NCI-H1105 (cell line): ENCODE measurements at places on chromosomes 3 and 15.

- DNase-seq = no peak
Measured at GRCh38 chr3:58271901-58272501, 34.0 kb upstream of the RPP14 start.

GRCh38 chr3:11995120-11995519 lies 9.1 kb upstream of the SYN2 start:
- DNase-seq = peak; percentile 24

DNA sequence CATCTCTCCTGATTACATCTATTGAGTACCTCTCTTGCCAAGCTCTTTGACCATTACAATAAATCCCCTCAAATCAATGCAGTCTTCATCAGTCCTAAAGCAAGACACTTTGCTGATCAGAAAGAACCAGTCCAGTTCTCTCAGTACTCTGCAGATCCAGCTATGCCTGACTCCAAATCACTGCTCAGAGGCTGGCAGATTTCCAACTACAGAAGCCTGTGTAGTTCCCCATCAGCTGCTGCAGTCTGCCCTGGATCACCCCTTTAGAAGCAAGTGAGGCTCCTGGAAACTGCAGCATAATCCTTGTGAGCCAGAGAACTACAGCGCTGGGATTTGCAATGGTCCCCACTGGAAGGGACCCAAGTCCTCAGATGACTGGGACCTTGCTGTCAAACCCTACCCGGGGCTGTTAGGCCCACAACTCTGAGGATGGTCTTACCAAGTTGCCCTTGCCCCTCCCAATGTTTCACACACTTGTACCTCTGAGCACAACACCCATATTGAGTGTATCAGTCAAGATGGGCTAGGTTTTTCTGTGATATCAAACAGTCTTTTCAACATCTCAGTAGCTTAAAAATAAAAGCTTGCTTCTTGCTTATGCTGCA lies 81.9 kb upstream of the TOPAZ1 start:
- no peak for DNase-seq

DNA sequence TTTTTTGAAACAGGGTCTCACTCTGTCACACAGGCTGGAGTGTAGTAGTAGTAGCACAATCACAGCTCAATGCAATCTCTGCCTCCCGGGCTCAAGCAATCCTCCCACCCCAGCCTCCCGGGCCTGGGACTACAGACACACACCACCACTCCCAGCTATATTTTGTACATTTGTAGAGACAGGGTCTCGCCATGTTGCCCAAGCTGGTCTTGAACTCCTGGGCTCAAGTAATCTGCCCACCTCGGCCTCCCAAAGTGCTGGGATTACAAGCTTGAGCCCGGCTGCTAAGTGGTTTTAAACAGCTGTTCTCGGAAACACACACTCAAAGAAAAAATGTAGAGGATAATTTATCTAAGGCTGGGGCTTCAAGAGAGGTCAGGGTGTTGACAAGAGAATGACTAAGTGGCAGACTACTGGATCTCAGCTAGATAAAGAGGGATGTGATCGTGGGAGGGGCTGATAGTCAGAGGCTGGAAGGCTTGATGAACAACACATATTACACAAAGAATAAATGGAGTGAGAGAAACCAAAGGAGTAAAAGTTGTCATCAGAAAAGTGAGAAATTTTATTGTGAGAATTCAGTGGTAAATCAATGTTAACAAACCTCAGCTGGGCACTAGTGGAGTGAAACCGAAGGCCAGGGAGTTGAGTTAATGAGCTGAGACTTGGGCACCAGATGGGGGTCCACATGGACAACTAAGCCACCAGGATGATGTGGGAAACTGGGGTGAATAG lies 6.7 kb downstream of the CCR5AS start:
- DNase-seq = no peak

DNA sequence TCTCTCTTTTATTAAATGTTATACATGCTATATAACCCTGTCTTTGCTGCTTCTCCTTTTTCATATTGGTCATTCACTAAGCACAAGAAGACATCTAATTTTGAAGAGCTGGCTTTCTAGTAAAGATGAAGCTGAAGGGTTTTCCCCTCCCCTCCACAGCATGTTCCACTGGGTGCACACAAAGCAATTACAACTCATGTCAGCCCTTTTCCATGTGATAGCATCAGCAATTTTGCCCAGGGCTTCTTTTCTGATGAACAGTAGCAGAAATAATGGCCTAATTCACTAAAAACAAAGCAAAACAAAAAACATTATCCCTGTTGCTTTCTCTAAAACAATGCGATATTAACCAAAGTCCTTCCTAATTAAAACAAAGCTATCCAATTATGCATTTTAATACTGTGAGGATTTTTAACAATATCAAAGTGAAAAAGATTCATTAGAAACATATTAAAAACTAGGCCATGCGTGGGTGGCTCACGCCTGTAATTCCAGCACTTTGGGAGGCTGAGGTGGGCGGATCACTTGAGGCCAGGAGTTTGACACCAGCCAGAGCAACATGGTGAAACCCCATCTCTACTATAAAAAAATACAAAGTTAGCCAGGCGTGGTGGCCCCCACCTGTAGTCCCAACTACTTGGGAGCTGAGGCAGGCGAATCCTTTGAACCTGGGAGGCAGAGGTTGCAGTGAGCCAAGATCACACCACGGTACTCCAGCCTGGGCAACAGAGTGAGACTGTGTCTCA lies 12.2 kb upstream of the PIK3R4 start:
- DNase-seq = no peak

DNA sequence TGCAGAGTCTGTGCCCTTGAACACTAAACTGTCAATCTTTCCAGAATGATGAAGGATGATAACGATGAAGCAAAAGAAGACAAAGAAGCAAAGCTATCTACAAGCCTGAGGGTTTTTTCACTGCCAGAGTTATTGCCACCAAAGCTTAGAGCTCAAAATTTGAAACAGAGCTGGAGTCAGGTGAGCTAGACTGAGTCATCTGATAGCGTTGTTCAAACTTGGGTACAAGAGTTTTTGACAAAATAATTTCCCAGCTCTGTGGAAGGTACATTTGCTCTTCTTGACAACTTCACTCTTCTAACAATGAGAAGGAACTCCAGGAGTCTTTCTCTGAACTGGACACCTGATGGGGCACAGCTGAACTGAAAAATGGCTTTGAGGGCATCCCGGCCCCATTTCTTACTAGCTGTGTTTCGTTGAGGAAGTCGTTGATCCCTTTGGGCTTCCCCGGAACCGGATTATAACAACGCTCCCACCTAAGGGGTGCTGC lies 715 bp downstream of the MCCC1 start:
- DNase-seq = no peak

- DNase-seq = no peak
Measured at GRCh38 chr3:445960-446359, 249.4 kb downstream of the CHL1 start.
